ENCODE measurements at places on chromosomes 11 and 22. TPM values are rescaled to one million over a fixed set of nuclear protein-coding genes. Genes with fewer than 3 reads are reported as not detected.

GRCh38 chr22:47071078-47071806, 308.8 kb downstream of the TBC1D22A start:
- DNase-seq: no peak

The CARD18 gene
- polyA plus RNA-seq: not detected

The SCN3B gene
- not detected for polyA plus RNA-seq

GRCh38 chr11:31809541-31809856, 1.6 kb downstream of the PAX6 start:
- DNase-seq: no peak

The OR6A2 gene
- not detected for polyA plus RNA-seq

GRCh38 chr11:12864316-12865156, 144.6 kb upstream of the RASSF10 start:
- DNase-seq: no peak

DNA sequence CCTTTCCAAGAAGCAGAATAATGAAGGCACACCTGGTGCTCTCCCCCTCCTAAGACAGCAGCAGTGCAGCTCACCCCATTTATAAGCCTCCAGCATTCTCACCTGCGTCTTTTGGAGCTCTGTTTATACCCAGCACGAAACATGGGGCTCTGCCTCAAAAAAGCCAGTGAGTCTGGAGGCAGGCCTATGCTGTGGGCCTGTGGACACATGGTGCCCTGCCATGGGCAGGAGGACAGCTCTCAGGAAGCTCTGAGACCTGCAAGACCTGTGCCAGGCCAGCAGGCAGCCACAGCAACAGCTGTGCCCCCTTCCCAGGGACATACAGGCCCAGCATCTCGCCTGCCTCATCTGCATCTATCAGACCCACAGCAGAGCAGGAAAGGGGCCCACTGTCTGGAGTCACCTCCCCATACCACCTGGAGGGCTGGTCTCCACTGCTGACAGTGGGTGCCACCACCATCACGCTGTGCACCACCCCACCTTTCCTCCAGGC, 64.2 kb downstream of the DGCR2 start:
- DNase-seq: no peak

DNA sequence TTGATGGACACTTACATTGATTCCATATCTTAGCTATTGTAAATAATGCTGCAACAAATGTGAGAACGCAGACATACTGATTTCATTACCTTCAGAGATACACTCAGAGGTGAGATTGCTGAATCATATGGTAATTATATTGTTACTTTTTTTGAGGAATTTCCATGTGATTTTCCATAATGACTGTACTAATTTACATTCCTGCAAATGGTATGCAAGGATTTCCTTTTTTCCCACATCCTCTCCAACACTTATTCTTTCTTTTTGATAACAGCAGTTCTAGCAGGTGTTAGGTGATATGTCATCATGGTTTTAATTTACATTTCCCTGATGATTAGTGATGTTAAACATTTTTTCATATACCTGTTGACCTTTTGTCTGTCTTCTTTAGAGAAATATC, 207.7 kb downstream of the C11orf87 start:
- no peak for DNase-seq

DNA sequence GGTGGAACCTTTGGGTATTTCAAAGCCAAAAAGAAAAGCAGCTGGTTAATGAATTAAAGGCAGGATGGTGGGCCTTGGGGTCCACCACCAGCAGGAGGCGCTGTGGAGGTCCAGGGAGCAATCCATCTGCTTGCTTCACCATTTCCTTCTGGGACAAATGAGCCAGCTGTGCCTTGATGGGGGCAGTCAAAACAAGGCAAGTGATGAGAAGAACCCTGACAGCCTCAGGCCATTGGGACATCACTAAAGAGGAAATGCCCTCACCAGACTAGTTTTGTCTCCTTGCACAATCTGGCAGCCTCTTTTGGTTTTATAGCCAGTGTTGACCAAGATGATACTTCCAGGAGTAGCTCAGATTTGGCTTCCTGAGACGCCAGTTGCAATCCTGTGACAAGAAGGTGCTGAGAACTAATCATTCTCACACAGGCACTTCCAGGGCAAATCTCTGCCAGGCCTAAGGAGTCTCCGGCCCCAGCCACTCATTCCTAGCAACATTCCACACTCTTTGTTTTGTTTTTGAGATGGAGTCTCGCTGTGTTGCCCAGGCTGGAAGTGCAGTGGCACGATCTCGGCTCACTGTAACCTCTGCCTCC, 38.2 kb upstream of the WEE1 start:
- peak; percentile 63 for DNase-seq

DNA sequence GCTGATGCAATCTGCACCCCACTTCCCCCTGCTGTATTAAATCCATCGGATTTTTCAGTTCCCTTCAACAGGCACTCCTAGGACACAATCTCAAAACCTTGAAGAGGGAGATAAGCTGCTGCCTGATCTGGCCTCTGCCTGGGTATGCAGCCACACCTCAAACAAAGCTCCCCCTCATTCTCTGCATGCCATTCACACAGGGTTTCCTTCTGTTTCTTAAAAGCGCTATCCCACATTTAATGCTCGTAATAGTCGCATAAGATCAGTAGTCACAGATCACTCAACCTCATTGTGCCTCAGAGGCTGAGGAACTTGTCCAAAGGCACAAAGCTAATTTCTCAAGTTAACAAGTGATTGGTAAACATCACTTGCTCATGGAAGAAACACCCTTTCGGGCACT, 34.0 kb downstream of the UQCR10 start:
- DNase-seq: no peak

The MMP1 gene
- polyA plus RNA-seq: not detected

DNA sequence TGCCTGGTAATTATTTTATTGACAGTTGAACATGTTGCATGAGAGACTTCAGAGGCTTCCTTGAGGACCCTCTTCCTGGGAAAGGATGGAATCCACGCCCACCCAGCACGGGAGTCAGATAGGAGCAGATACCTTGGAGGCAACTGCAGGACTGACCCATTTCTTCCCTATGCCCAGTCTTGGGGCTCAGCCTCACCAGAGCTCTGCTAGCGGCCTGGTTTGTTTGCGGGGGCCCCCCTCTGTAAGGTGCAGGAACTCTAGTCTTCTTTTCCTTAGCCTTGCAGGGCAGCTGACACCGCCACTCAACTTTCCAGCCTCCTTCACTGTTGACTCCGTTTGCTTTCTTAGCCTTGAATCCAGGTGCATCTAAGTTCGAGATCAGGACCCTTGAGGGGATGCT, 1032.8 kb downstream of the BRD1 start:
- no peak for DNase-seq

- DNase-seq: no peak
These were observed 43.9 kb downstream of the ELFN2 start for GRCh38 chr22:37383341-37383740.

The MFNG gene
- 441 TPM for polyA plus RNA-seq

DNA sequence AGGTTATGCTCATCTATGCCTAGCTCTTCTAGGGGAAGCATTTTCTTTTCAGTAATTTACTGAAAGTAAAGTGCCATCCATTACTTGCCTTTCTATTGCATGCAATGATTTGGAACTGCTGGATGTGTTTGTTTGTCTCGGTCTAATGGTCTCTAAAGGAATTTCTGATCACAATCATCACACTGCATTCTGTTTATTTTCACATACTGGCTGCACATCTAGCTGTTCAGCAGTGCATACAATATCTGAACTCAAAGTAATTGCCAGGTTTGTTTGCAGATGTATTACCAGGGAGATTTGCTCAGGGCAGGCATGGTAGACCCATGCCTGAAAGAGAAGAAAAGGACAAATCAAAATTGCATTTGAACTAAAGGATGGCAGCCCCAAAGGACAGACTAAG, 36.4 kb upstream of the CWF19L2 start:
- no peak for DNase-seq

The SLC43A3 gene
- 18.5 TPM for polyA plus RNA-seq

- no peak for DNase-seq
These were observed 6.9 kb upstream of the MS4A7 start for GRCh38 chr11:60371386-60371785.

- DNase-seq: no peak
These were observed 45.2 kb upstream of the LINC01488 start for GRCh38 chr11:69436041-69436982.

- DNase-seq: no peak
These were observed 5.4 kb downstream of the KREMEN1 start for GRCh38 chr22:29078036-29078868.

GRCh38 chr11:107370390-107370789, 87.2 kb downstream of the CWF19L2 start:
- no peak for DNase-seq

The OR2D2 gene
- polyA plus RNA-seq: not detected

- DNase-seq: no peak
These were observed 11.7 kb downstream of the EIF4G2 start for GRCh38 chr11:10797001-10797400.

DNA sequence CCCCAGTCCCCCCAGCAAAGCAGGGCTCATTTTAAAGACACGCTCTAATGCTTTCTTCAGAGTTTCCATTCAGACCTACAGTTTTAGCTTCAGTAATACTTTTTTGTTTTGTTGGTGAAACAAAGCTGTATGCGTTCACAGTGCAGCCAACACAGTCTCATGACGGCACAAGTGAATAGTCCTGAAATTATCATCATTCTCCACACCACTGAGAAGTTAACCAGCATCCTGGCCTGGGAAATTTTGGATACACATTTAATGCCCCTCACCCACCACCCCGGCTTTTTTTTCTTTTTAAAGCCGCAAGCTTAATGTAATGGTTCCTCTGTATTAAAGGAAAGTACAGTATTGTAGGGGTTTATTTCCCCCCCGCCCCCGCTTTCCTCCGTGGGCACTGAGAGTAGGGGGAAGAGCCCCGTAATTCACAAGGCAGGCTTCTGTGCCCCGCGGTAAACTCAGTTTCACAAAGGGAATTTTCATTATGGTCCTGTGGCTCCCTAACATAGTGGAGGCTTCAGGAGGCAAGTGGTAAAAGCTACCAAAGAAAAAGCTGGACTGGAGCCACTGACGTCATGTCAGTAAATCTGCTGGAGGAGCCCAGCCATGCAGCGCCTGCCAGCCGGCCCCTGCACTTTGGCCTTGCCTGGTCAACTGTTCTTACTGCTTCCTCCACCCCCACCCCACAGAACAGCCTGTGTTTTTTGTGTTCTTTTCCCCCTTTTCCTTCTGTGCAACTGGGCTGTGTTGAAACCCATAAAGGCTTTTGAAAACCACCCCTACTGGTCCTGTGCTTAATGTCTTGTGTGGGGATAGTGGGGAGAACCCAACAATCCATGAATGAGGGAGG, 18.2 kb downstream of the TEAD1 start:
- no peak for DNase-seq

DNA sequence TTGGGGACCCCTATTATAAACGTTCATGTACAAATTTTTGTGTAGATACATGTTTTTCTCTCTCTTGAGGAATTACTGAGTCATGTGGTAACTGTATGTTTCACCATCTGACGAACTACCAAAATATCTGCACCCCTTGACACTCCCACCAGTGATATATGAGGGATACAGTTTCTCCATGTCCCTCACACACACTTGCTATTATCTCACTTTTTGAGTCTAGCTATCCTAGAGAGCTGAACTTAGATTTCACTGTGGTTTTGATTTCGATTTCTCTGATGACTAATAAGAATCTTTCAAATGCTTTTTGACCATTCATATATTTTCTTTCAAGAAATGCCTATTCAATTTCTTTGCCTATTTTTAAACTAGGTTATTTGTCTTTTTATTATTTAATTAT, 200.2 kb downstream of the PGR start:
- DNase-seq: no peak

GRCh38 chr11:64207256-64208085, 950 bp downstream of the FERMT3 start:
- peak; percentile 68 for DNase-seq

- DNase-seq: no peak
These were observed 53.7 kb upstream of the LRRC32 start for GRCh38 chr11:76724171-76724768.

DNA sequence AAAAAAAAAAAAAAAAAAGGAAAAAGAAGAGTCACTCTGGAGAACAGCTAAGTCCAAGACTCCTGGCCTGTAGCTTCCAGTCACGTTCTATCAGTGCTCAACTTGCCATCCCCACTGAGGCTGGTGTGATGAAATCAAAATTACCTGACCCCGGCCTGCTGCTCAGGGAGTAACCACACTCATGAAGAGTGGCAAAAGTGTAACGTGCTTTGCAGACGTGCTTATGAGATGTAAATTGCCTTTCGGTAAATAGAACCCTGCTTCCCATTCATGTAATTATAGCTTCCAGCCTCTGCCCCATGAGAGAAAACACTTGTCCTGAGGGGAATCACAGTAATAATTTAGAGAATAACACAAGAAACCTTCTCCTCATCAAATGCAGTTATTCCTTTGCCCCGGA, 28.2 kb upstream of the CHKA start:
- no peak for DNase-seq

The CD3E gene
- polyA plus RNA-seq: 999 TPM

GRCh38 chr11:121291896-121292494, 576 bp upstream of the SC5D start:
- no peak for DNase-seq

- DNase-seq: peak; percentile 6
These were observed 431 bp downstream of the SLC37A2 start for GRCh38 chr11:125063429-125064043.

The NPAT gene
- polyA plus RNA-seq: 24.8 TPM

GRCh38 chr22:44243761-44244160, 63.0 kb downstream of the PARVG start:
- no peak for DNase-seq

The DNAJB7 gene
- not detected for polyA plus RNA-seq

DNA sequence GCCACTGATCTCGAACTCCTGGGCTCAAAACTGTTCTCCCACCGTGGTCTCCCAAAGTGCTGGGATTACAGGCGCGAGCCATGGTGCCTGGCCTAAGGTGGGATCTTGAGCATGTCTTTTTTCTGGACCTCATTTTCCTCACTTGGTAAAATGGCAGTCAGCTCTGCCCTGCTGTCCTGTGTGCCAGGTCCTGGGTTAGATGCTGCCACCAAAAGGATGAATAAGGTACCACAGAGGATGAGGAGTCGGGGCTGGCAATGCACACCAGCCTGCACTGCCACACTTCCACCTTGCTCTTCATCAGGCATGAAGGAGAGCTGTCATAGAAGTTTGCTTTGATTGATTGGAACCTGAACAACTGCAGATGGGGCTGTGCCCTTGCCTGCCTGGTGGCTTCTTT, 32.3 kb downstream of the ACO2 start:
- no peak for DNase-seq

The TRMU gene
- 14.5 TPM for polyA plus RNA-seq

GRCh38 chr11:60158636-60159035, 24.2 kb downstream of the MS4A6A start:
- DNase-seq: no peak
